ENCODE measurements at places on chromosomes 1 and 21.
A peak's percentile ranks its signal among the peaks of the same experiment; 100 is the strongest.

DNA sequence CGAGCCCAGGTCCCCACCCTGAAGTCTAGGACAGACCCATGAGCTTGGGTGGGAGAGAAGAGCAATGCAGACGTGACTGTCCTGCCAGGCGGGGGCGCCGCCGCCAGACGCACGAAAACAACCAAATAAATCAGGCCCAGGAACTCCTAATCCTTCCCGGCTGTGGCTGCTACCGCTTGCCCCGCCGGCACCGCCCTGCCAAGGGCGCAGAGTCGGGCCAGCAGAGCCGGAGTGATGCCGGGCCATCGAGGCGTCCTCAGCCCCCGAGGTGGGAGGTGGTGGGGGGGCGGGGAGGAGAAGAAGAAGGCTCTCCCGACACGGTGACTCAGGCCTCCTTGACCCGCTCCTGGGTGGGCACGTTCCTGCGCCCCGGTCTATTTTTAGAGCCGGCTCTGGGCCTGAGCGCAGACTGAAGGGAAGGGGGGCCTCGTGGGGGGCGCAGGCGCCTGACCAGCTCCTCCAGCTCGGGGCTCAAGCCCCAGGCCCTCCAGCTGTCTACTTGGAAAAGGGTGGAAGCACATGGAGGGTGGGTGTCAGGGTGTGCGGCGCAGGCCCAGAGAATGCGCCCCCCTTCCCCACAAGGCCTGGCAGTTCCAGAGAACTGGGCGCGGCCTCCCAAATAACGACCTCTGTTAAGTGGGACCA, 10.7 kb upstream of the COL16A1 start:
- peak; percentile 39 for DNase-seq

DNA sequence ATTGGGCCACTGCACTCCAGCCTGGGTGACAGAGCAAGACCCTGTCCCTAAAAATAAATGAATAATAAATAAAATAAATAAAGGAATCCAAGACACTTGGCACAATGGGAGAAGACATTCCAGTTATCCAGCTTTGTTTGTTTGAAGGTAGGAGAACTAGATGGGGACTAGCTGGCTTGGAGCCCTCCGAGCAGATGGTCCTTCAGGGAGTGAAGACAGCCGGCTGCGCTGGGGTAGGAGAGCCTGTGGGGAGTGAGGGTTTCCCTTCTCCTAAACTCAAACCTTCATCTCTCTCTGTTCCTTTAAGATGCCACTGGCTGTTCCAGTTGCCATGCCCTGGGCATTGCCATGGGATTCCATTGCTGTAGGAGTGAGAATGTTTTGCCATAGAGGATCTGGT, 120.6 kb downstream of the NAV1 start:
- DNase-seq: no peak

- DNase-seq: no peak
Measured at GRCh38 chr1:203621559-203622262, 4.9 kb upstream of the ATP2B4 start.

GRCh38 chr1:235648954-235649367, 623 bp downstream of the GNG4 start:
- DNase-seq: peak; percentile 37

DNA sequence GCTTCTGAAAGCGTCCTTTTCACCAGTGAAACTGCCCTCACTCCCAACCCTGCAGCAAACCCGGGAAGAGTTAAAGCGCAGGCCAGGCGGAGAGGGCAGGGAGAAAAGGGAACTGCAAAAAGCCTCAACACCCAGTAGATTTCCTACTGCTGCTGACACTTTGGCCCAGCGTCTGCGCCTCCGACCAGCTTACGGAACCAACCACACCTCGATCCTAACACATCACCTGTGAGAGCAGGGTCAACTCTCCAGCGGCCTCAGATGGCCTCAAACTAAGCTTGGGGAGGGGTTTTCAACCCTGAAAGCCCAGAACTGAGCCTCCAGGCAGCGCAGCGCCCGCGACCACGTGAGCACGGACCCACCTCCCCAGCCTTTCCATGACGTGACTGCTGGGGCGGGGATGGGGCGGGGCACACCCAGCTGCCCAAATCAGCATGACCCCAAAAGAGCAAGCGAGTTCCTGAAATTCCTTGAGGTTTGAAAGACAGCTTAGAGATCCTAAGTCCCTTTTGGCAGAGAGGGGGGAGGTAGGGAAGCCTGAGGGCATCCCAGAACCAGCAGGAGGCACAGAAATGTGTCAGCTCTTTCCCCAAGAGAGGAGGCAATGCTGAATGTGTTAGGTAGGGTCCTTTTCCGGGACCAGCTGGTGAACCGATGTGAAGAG, 59.1 kb downstream of the ITPKB start:
- no peak for DNase-seq

- DNase-seq: no peak
Measured at GRCh38 chr1:174788981-174789380, 210.8 kb upstream of the CACYBP start.

- no peak for DNase-seq
Measured at GRCh38 chr1:27981145-27981544, 21.4 kb downstream of the XKR8 start.

DNA sequence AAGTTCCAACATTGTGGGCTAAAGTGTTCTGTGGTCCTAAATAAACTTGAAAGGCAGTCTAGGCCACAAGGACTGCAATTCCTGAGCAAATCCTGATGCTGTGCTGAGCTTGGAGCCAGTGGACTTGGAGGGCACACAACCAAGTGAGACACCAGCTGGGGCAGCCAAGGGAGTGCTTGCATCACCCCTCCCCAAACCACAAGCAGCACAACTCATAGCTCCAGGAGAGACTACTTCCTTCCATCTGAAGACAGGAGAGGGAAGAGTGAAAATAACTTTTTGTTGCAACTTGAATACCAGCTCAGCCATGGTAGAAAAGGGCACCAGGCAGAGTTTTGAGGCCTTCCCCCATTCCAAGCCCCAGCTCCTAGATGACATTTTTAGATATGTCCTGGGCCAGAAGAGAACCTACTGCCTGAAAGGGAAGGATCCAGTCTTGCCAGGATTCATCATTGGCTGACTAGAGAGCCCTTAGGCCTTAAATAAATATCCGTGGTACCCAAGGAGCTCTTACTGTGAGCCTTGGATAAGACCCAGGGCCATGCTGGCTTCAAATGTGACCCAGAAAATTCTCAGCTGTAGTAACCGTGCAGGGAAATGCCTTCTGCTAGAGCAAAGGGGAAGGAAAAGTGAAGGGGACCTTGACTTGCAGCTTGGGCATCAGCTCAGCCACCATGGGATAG, 35.4 kb upstream of the LRRC8B start:
- DNase-seq: no peak

DNA sequence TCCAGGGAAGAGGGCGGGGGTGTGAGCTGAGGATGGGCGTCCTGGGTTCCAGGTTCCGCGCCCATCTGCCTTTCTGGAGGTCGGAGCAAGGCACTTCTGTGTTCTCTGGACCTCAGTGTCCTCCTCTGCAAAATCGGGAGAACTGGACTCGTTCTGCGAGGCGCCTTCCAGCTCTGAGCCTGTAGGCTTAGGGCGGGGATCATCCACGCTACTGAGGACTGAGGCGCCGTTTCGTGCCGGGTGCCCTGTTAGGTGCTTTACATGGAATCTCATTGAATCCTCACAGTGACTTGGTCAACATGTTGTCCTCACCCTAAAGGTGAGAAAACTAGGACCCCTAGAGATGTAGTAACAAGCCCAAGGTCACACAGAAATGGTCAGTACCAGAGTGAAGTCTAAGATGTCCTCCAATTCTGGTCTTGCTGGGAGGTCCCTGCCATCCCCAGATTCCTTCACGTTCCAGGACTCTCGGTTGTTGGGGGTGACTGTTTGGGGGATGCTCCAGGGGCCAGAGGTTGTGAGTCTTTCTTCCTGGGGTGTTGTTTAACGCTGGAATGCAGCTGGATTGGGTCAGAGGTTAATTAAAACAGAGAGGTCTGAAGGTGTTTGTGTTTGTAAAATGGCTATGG, 677 bp downstream of the PRKAA2 start:
- DNase-seq: peak; percentile 21

All from HepG2 (cell line).